ENCODE measurements at places on chromosomes 2 and 18.

- no peak for DNase-seq
These were observed 84.0 kb downstream of the USP40 start for GRCh38 chr2:233482616-233483015.

DNA sequence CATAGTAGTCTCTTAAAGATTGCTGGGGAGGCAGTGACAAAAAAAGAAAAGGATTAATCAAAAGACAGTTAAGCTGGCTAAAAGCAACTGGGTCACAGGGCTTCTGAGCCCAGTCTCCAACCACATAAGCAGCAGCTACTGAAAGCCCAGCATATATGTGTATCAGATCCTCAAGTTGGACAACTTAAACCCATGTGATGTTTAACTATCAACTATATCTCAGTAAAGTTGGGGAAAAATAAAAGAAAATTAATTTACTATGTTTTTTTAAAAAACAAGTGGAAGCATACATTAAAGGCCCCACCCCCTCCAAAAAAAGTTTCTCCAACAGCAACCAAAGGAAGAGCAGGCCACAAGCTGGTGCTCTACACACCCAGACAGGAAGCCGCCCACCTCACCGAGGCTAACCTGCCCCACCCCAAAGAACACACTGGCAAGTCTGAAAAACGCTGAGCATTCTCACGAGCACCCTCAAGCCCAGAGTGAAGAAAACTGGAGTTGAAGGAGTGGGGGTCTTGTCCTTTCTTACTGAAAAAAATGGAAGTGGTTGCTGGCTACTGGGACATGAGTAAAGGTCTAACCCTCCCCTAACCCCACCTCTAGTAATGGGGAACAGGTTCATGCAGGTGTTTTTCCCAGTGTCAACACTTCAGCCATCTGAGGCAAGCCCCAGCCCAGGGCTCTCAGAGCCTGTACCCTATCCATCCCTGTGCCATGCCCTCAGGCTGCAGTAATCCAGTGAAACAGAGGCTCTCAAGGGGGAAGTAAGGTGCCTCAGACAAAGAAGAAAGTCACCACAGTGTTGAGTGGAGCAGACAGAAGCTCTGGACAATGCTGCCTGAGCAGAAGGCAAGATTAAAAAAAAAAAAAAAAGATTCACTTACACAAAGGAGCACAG is 106.3 kb downstream of the GYPC start:
- DNase-seq: no peak

- no peak for DNase-seq
These were observed 1.4 kb downstream of the RMC1 start for GRCh38 chr18:23504720-23505119.

- no peak for DNase-seq
These were observed 70.1 kb downstream of the GTF3C3 start for GRCh38 chr2:196729418-196729817.

GRCh38 chr2:62293151-62293489 is 97.2 kb downstream of the B3GNT2 start:
- DNase-seq: no peak

GRCh38 chr2:16090650-16091575 is 150.6 kb downstream of the MYCN start:
- no peak for DNase-seq

GRCh38 chr2:168564641-168565040 is 108.6 kb downstream of the CERS6 start:
- DNase-seq: no peak
